ENCODE measurements at places on chromosomes 1 and 21.

GRCh38 chr1:153532769-153533599 is 2.8 kb downstream of the S100A6 start:
- DNase-seq, result peak; percentile 87

GRCh38 chr1:36092798-36093185 is 4.1 kb downstream of the ADPRS start:
- no peak for DNase-seq

- DNase-seq, result no peak
Measured at GRCh38 chr1:65813956-65814355, 21.3 kb downstream of the PDE4B start.

- DNase-seq, result no peak
Measured at GRCh38 chr1:193417403-193417802, 231.0 kb upstream of the B3GALT2 start.

- no peak for DNase-seq
Measured at GRCh38 chr1:174166530-174167264, 7.4 kb downstream of the RABGAP1L start.

- DNase-seq, result no peak
Measured at GRCh38 chr1:151809290-151809984, 4.2 kb upstream of the LINGO4 start.

DNA sequence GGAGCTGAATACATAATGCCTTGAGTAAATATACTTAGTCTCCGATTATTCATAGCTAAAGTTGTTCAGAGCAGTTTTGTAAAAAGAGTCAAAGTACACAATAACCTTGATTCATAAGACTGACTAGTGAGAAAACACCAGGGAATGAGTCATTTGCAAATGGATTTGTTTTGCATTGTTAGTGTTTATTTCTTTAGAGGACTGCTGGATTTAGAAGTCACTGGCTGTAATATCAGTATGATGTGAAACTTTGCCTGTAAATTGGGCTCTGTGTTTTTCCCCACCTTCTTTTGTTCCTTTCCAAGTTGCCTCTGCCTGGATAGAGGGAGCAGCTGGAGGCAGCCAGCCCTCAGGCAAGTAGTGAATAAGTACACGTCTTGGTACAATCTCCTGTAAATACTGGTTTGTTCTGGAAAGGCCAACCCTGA is 474.7 kb downstream of the NUF2 start:
- DNase-seq, result no peak

DNA sequence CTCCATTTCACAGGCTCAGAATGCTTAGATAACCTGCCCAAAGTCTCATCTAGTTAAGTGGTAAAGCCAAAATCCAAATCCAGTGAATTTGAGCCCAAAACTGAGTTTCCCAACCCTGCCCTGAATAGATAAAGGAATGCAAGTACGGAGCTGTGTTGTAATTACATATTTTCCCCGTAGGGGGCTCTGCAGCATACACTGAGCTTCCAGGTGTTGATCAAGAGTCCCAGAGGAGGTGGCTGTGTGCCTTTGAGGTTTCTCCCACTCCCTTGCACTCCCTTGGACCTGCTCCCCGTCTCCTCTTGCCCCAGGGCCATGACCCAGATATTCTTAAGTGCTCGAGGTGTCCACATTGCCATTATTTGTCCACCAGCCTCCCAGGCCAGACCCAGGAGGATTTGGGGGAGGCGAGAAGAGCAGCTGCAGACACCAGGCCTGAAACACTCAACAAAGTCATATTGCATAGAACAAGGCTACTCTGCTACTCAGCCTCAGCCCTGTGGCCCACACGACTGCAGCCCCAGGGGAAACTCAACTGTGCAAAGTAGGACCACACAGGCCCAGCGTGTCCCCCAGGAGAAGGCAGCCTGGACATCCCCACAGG is 18.4 kb upstream of the LY9 start:
- peak; percentile 20 for DNase-seq

GRCh38 chr1:31697369-31697984 is 6.3 kb downstream of the COL16A1 start:
- DNase-seq, result no peak

- no peak for DNase-seq
Measured at GRCh38 chr1:41537788-41538351, 53.4 kb upstream of the EDN2 start.

DNA sequence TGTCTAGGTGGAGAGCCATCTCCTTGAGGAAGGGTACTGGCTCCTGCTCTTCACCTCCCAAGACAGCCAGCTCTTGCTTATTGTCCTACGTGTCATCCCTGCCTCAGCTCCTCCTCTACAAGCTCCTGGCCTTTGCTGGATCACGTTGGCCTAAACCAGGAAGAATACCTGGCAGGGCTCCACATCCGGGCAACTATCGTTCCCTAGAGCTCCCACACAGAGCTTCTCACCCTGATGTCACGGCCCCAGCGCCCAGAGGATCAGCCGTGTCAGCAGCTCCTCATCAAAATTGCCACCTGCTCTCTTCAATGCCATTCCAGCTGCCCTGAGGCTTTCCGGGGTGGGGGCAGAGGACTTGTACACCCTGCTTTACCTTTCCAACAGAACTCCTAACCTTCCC is 1.9 kb upstream of the TPM3 start:
- no peak for DNase-seq

- no peak for DNase-seq
Measured at GRCh38 chr1:94254073-94254810, 16.9 kb upstream of the ARHGAP29 start.

GRCh38 chr1:31669786-31670592 is 25.3 kb upstream of the PEF1 start:
- peak; percentile 39 for DNase-seq

DNA sequence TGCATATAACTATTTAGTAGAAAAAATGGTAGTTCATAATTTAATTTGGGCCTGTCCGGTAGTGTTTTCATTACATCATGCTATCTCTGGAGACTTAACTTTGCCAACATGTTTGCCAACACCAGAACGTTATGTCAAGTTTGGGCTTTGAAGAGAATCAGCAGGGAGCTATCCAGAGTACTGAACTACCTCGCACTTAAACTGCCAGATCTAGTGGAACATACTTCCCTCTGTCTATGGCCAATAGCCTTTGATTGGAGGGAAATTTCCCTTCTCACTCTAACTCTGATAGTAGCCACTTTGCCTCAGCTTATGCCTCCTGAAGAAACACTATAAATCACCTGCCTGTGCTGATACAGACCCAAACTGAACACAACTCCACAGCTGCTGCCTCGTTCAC is 10.0 kb downstream of the LRRC53 start:
- DNase-seq, result no peak

DNA sequence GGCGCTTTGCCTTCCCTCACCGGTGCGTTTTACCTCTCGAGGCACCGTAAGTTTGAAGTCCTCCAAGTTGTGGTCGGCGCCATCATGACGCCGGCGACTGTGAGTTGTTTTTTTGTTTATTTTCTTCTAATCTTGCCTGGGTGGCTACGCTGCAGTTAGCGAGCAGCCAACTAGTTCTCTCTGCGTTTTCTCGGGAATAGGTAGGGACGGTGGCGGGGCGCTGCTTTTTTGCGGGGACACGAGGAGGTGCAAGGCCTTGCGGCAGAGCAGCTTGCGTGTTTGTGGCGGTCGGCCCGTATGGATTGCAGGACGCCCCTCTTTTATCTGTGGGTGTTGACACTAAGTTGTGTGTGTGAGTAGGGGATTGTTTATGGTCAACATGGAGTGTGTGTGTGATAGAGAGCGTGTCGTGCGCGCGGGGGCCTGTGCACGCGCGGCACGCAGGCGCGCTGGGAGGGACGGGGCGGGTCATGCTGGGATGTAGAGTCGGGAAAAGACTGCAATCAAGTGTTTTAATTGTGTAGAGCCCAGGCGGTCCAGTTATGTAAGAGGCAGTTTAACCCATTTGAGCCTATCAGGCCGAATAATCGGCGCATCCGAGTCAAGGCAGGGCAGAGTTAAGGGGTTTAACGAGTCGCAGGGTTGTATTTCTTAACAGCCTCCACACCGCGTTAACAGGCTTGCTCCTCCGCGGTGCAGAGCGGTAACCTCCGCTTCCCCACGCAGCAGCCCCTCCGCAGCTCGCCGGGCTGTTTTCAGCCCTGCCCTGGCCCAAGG is 1.2 kb upstream of the NEGR1 start:
- DNase-seq, result no peak

DNA sequence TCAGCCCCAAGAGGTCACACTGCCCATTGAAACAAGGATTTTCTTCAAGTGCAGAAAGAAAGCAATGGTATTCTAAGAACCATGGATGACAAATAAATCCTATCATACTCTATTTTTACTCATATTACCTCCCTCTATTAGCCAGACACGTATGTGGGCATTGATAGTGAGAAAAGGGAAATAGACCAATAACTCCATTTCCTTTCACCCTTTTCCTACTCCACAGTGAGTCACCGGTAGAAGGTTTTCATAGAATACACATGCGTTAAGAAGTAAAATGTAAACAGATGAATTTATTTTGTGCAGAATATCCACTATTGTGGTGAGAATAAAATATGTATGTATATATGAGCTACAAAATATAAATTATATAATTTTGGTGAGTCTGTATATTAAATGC is 568.9 kb upstream of the ADGRL4 start:
- no peak for DNase-seq

GRCh38 chr1:184695023-184695422 is 59.6 kb downstream of the EDEM3 start:
- DNase-seq, result no peak

DNA sequence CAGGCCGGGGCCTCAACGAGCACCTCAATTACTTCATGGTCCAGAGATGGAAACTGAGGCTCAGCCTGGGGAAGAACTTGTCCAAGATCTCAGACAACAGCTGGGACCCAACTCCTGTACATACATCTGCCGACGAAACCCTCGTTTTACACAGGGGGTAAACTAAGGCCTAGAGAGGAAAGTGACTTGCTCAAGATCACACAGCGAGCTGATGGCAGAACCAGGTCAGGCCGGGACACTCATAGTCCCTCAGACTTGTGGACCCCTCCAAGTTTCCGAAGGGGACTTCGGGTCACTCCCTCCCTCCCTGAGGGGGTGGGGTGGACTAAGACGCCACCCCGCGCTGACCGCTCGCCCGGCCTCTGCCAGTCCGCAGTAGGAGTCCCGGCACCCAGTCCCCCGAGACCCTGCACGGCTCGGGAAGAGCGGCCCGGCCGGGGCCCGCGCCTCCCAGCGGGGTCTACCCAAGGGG is 430 bp downstream of the WASF2 start:
- peak; percentile 9 for DNase-seq

DNA sequence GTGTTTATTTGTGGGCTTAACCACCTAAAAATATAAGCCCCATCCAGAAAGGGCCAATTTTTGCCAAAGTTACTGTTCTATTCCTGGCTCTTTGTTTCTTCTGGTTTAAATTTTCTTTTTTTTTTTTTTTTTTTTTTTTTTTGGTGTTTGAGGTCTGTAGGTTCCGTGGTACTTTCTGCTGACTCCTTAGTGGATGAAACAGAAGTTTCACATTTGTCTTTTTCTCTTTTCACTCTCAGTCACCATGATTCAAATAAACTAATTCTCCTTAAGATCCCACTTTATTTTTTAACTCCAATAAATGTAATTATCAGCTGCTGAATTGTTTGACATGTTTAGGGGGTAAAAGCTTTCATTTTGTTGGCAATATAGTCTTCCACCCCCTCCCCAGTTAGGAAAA is 322.3 kb downstream of the CHRM3 start:
- DNase-seq, result no peak

GRCh38 chr1:245721488-245721887 is 566.7 kb downstream of the KIF26B start:
- DNase-seq, result no peak

GRCh38 chr1:64680599-64680998 is 64.3 kb upstream of the RAVER2 start:
- no peak for DNase-seq
